ENCODE measurements at places on chromosomes 7 and 10. TPM values are rescaled to one million over a fixed set of nuclear protein-coding genes. Genes with fewer than 3 reads are reported as not detected.

- peak overlapping the region; percentile 76 for H3K27ac ChIP-seq
- H3K36me3 ChIP-seq: no peaks in the 10 kb centered on the region
- no peak overlapping the region for H3K4me3 ChIP-seq
- peaks cover 75% of the 10 kb centered on the region for H3K4me1 ChIP-seq
- H3K27me3 ChIP-seq: no peaks in the 10 kb centered on the region
These were observed 10.9 kb downstream of the OGDH start for GRCh38 chr7:44617225-44617890.

The PVRIG gene
- total RNA-seq: not detected

GRCh38 chr10:75647675-75648074, 216.3 kb downstream of the LRMDA start:
- no peak overlapping the region for H3K4me3 ChIP-seq
- H3K27me3 ChIP-seq: no peaks in the 10 kb centered on the region
- H3K36me3 ChIP-seq: no peaks in the 10 kb centered on the region
- DNase-seq: no peak
- H3K27ac ChIP-seq: no peak overlapping the region
- H3K4me1 ChIP-seq: peaks cover 10% of the 10 kb centered on the region

GRCh38 chr10:90779548-90779947, 78.3 kb downstream of the HTR7 start:
- no peaks in the 10 kb centered on the region for H3K4me1 ChIP-seq
- no peak overlapping the region for H3K4me3 ChIP-seq
- H3K27ac ChIP-seq: no peak overlapping the region
- no peaks in the 10 kb centered on the region for H3K27me3 ChIP-seq
- no peaks in the 10 kb centered on the region for H3K36me3 ChIP-seq
